ENCODE measurements at places on chromosomes 11 and 22.

DNA sequence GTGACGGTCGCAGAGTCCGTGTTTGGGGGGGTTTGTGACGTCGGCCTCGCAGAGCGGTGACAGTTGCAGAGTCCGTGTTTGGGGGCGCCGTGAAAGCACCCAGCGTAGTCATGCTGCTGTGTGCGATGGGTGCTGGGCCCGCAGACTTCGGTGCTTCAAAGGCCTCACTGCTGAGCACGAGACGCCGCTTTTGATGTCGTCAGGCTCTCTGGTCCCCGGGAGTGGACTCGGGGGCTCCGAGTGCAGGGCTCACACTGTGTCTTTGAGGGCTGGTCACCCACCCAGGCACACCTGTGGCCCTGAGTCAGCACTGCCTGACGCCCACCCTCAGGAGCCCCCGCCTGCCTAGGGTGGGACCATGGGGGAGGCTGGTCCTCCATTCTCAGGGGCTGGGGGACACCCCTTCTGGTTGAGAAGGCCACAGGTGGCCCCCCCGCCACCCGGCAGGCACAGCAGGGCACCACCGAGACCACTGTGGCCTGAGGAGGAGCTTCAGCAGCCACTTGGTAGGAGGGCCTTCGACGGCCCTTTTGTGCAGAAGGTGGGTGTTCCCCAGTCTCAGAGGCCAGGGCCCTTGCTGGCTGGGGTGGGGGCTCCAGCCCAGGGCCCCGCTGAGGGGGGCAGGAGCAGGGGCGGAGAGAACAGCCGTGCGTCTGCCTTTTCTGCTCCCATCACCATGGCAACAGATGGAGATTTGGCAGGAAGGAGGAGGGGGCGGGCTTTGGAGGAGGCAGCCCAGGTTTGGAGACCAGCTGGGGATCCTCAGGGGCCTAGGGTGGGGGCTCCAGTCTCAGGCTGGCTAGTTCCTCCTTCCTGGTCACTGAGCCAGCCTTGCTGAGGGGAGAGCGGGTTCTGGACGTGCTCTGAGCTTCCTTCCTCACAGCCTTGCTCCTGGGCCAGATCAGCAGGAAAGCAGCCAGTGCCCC lies 20.9 kb downstream of the BRSK2 start:
- DNase-seq = no peak

GRCh38 chr11:126491092-126491491 lies 135.6 kb downstream of the ST3GAL4 start:
- no peak for DNase-seq

GRCh38 chr11:19766810-19767209 lies 54.2 kb downstream of the NAV2 start:
- DNase-seq = peak; percentile 24

DNA sequence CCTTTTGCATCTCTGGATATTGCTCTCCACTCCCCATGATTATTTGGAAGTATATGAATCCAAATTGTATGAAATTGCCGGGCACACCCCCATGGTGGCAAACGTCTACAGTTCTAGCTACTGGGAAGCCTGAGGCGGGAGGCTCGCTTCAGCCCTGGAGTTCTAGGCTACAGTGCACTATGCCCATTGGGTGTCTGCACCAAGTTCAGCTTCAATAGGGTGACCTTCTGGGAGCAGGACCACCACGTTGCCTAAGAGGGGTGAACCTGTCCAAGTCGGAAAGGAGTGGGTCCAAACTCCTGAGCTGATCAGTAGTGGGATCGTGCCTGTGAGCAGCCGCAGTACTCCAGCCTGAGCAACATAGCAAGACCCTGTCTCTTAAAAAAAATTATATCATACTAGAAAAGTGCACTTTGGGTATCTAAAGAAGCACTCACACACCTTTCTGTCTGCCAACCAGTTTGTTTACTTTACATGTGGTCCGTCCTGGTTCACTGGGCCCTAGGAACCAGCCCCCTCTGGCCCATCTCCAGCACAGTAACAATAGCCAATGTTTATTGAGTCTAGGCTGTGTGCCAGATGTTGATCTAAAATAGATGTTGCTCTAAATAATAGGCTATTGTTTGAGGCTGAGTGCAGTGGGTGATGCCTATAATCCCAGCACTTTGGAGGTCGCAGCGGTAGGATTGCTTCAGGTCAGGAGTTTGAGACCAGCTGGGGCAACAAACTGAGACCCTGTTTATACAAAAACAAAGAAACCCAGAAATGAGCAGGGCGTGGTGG lies 16.4 kb upstream of the KAT5 start:
- DNase-seq = no peak

DNA sequence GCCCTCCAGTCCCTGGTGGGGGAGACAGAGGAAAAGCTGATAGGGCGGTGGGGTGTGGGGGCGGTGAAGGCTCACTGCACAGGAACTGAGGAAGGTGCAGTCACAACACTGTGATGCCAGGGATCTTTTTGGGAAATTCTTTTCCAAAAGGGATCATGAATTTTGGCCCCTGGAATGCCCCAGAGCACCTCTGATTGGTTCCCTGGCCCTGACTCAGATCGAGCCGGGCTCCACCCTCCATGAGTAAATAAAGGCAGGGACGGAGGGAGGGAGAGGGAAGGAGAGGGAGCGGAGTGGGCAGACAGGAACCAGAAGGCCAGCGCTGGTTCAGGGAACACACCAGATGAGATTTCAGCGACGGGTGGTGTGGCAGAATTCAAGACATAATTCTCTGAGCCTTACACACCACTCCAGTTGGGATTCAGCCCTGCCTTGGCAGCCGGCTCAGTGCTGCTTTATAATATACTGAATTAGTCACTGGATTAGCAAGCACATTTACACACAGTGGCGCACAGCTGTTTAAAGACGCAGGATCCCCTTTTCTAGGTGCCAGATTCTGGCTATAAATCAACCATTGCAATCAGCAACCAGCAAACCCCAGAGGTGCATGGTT lies 80.3 kb downstream of the ETS1 start:
- peak; percentile 97 for DNase-seq

- DNase-seq = no peak
Observed at GRCh38 chr22:44057401-44057987, 33.4 kb downstream of the PARVB start.

- DNase-seq = no peak
Observed at GRCh38 chr11:66181632-66182315, 86.7 kb upstream of the RAB1B start.

- DNase-seq = peak; percentile 15
Observed at GRCh38 chr11:48164836-48165235, 51.8 kb upstream of the OR4B1 start.

DNA sequence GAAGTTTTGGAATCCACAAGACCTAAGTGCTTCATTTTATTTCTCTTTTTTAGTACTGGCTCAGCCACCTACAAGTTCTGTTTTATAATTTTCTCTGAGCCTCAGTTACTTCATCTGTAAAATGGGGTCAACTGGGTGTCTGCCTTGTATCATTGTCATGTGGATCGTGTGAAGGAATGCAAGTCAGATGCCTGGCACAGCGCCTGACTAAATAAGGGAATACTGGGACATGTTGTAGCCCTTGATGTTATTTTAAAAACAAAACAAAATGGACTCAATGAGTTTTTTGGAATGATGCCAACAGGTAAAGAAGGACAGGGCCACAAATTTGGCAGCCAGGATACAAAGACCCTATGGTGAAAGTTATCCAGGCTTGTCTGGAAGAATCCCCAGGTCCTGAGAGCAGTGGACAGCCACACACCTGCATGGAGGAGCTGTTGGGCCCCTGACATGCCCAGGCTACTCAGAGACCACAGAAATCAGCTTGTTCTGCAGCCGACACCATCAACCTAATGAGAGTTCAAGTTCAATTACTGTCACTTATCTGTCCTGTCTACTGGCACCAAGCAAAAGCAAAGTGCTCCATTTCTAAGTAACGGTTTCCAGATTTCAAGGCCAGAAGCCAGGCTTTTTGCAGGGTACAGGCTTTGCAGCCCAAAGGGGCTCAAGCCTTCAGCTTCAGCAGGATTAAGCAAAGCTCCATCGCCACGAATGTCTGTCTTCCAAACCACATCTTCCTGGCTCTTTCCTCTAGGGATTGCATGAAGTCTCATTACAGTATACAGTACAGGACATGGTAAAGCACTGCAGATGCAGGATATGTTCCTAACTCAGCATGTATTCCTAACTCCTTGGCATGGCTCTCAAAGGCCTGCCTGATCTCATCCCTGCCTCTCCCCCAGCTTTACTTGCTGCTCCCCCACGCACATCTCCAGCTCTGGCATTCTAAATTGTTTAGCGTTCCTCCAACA lies 18.4 kb downstream of the DKK3 start:
- peak; percentile 87 for DNase-seq

DNA sequence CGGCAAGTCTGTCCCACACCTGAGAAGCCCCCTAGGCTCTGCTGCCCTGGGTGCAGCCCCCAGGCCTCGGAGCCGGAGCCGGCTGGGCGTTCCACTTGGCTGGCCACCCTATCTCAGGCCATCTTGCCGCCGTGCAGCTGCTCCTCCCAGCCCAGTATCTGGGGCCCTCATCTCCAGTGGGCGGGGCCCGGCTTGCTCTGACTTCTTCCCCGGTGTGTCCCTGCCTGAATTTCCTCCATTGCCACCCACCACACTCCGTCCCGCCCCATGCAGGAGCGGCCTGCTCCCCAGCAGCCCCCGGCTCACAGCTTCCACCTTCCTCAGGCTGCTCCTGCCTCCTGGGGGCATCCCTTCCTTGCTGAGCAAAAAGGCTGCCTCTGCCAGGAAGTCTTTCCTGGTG lies 46.6 kb downstream of the WNT7B start:
- DNase-seq = no peak

DNA sequence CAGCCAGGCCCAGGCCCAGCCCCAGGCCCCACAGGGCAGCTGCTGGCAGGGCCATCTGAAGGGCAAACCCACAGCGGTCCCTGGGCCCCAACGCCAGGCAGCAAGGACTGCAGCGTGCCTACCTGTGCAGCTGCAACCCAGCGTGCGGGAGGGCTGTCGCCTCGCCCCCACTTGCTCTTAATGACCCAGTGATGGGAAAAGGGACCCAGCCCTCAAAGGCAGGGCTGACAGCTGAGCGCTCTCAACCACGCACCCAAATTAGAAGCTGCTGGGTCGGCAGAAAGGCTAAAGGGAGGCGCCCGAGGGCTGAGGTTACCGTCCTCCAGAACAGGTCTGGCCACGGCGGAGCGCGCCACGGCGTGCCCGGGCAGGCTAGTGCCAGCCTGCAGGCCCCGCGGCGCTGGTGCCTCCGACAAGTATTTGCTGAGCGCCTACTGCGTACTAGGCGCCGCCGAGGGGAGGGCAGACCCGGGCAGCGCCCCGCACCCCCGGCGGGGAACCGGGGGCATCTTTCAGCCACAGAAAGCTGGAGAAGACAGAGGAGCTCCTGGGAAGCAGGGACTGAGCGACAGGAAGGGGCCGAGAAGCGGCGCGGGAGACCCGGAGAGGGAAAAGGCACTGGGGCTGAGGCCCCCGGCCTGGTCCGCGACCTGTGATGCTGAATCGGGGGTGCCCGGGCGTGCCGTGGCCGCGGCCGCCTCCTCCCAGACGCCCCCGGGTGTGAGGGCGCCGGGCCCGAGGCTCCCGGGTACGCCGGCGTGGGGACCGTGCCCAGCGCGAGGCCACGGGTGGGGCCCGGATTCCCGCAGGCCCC lies 773 bp downstream of the HRAS start:
- peak; percentile 11 for DNase-seq

DNA sequence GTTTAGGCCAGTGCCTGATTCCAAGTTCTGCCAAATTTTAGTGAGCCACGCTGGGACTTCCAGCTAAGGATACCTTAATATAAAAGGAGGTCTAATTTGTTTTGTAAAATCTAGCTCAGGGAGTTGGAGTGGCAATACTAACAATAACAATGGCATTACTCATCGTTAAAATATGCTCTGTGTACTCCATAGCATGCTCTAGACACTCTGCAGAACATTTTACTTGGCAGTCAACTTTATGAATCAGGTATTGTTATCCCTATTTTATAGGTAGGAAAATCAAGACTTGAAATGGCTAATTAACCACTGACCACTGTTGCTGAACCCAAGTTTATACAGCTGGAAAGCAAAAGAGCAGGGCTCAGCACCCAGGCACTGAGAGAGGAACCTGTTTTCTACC lies 485.0 kb upstream of the KIRREL3 start:
- no peak for DNase-seq

GRCh38 chr22:46165977-46166376 lies 15.7 kb downstream of the PPARA start:
- DNase-seq = no peak

GRCh38 chr11:57459164-57460021 lies 935 bp upstream of the RTN4RL2 start:
- no peak for DNase-seq

DNA sequence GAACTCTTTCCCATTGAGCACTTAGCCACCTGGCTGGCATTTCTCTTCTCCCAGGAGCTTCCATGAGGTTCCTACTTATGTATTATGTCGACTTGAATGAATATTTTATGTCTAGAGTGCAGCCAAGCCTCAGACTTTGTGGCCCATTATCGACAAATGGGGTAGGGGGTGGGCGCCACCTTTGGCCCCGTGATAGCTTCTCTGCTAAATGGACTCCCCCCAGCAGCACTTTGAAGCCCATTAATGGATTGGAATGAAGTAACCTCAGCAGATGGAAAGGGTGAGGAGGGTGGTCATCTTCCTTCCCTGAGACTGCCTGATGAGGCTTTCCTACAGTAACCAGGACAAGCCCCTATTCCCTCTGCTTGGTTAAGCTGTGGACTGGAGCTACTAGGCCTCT lies 5.9 kb downstream of the MARK2 start:
- DNase-seq = no peak

GRCh38 chr22:23831261-23831660 lies 7.5 kb downstream of the DERL3 start:
- no peak for DNase-seq

- no peak for DNase-seq
Observed at GRCh38 chr11:74347381-74347780, 35.9 kb upstream of the P4HA3 start.

- DNase-seq = no peak
Observed at GRCh38 chr11:76147106-76147740, 59.1 kb downstream of the WNT11 start.

GRCh38 chr11:3995949-3996554 lies 98.5 kb upstream of the RRM1 start:
- DNase-seq = no peak

- DNase-seq = no peak
Observed at GRCh38 chr22:31715147-31715778, 34.7 kb downstream of the PRR14L start.

DNA sequence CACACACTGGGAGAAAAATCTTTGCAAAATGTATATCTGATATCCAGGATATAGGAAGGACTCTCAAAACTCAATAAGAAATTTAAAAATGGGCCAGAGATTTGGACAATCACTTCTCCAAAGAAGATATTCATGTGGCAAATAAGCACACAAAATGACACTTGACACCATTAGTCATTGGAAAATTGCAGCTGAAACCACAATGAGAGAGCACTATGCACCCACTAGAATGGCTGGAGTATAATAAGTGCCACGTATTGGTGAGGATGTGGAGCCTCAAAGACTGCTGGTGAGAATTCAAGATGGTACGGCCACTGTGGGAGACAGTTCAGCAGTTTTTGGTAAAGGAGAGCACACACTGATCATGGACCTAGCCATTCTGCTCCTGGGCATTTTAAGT lies 12.8 kb upstream of the OSBPL5 start:
- DNase-seq = peak; percentile 19

GRCh38 chr11:27387362-27387761 lies 24.3 kb upstream of the CCDC34 start:
- DNase-seq = no peak

All from amniotic epithelial cell (primary cell).